ENCODE measurements at places on chromosomes 3 and 15.

DNA sequence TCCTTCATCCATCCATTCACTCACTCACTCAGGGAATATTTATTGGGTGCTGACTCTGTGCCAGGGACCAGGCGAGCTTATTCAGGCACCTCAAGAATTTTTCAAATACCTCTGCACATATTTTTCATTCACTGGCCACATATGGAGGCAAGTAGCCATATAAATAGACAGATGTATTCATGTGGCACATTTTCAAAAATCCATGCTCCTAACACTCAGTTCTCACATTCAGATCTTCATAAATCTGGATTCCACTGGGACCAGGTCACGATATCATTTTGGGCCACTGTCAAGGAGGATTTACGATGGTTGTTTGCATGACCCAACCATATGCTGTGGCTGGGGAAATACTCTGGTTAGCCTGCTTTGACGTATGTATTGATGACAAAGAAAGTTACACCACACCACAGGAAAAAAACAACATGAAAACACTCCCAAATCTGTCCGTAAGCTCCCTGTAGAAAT is 241.8 kb upstream of the LRTM1 start:
- H3K36me3 ChIP-seq: no peaks in the 10 kb centered on the region
- no peaks in the 10 kb centered on the region for H3K27me3 ChIP-seq
- DNase-seq: peak; percentile 99
- H3K4me3 ChIP-seq: no peak overlapping the region
- H3K4me1 ChIP-seq: peaks cover 7% of the 10 kb centered on the region

DNA sequence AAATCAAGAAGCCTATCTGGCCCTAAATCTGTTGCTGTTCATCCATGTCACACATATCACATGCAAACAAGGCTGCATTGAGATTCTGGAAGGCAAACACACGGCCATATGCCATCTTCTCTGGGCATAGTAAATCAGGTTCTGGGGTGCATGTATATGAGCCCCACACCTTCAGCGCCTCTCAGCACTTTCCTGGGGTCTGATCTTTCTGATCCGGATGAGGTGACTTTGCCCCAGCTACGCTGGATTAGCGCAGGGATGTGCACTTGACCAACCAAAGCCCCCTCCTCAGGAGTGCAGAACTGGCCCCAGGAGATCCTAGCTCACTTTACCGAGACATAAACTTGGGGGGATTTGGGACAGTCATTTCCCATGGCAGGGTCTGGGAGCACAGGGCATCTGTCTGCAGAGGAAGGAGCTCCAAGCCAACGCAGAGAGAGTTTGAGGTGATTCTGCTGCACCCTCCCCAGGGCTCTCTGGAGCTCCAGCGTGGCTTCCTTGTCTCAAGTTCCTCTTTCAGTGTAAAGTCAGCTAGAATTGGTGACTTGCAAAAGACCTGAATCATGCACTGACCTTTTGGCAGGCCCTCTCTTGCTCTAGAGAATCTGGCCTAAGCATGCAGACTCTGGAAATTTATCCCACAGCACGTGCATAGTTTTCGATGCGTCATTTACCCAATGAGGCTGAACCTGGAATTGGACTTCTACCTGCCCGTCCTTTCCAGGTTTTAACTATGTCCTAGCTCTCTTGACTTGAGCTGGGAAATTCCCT is 63.5 kb upstream of the KLF13 start:
- no peak overlapping the region for H3K4me3 ChIP-seq
- peaks cover 48% of the 10 kb centered on the region for H3K4me1 ChIP-seq
- H3K27me3 ChIP-seq: peaks cover 2% of the 10 kb centered on the region
- no peak overlapping the region for H3K27ac ChIP-seq

DNA sequence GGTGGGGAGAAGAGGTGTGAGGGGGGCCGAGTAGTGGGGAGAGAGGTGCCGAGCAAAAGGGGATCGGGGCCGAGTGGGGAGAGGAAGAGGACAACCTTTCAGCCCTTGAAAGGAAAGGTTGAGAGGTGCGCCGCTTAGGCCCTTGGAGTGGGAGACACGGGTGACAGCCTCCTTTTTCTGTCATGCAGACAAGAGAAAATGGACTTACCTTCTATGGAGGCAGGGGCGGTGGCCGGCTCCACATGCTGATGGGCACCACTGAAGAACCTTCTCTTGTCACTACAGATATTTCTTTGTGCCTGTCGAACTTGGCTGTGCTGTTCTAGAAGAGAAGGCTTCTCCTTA is 421 bp downstream of the KLHL18 start:
- DNase-seq: no peak
- H3K4me3 ChIP-seq: peak overlapping the region; percentile 99
- peaks cover 16% of the 10 kb centered on the region for H3K4me1 ChIP-seq
- H3K27ac ChIP-seq: peak overlapping the region; percentile 71
- no peaks in the 10 kb centered on the region for H3K27me3 ChIP-seq

DNA sequence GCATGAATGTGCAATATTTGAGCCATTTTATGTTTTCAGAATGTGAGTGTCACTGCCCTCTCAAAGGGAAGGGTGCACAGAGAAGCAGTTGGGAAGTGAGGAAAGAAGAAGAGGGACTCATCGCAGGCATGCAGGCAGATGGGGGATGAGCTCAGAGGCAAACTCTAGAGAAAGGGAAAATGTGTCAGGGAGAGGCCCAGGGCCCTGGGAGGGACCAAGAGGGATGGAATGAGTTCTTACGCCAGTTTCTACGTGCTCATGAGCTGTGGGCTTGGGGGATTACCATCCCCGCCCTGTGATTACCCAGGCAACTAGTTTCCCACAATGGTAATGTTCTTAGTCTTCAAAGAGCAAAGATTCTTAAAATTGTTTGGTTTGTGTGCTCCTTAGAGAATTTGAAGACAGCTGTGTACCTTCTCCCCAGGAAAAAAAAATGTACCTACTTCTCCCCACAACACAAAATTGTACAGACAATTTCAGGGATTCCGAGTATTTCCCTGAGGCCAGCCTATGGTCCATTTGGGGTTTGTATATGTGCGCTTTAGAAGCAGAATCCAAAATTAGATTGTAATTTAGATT is 17.8 kb downstream of the GCSAM start:
- H3K4me3 ChIP-seq: no peak overlapping the region
- no peaks in the 10 kb centered on the region for H3K27me3 ChIP-seq
- no peak for DNase-seq
- H3K27ac ChIP-seq: no peak overlapping the region
- no peaks in the 10 kb centered on the region for H3K4me1 ChIP-seq

DNA sequence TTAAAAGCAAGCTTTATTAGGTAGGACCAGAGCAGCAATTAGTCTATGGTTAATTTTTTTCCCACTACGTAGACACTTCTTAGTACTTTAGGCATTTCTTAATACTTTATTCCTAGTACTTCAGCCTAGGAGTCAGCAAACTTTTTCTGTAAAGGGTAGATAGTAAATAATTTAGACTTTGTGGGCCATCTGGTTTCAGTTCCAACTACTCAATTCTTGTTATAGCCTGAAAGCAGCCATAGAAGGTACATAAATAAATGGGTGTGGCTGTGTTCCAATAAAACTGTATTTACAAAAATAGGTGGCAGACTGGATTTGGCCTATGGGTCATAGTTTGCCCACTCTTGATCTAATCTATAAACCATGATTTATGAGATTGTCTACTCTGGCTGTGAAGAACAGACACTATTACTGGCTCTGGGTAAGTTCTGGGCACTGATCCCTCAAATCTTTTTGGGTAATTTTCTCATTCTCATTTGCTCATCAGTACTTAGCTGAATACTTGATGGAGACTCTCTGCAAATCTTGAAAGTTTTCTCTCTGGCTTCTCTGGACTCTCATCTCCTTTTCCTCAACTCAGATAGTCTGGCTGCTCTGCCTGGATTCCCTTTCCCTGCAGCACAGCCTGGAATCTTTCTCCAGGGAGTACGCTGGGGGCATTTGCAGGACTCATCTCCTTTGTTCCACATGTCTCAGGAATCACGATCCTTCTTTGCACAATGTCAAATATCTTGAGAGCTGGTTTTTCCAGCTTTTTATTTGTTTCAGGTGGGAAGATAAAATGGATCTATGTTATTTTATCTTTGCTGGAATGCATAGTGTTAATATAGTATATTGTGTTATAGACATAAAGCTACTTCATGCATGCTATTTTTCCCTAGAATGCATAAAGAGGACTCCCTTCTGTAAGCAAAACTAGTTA is 524.8 kb upstream of the TBL1XR1 start:
- no peaks in the 10 kb centered on the region for H3K27me3 ChIP-seq
- H3K27ac ChIP-seq: no peak overlapping the region
- no peaks in the 10 kb centered on the region for H3K36me3 ChIP-seq
- no peaks in the 10 kb centered on the region for H3K4me1 ChIP-seq
- DNase-seq: no peak
- H3K4me3 ChIP-seq: no peak overlapping the region

- no peak for DNase-seq
- H3K27ac ChIP-seq: no peak overlapping the region
- H3K4me3 ChIP-seq: no peak overlapping the region
- peaks cover 2% of the 10 kb centered on the region for H3K4me1 ChIP-seq
Observed at GRCh38 chr3:37955918-37956707, 34.5 kb upstream of the VILL start.

GRCh38 chr3:78565712-78566111 is 1202.1 kb downstream of the ROBO1 start:
- no peak for DNase-seq
- H3K36me3 ChIP-seq: no peaks in the 10 kb centered on the region
- no peak overlapping the region for H3K27ac ChIP-seq
- no peaks in the 10 kb centered on the region for H3K27me3 ChIP-seq
- H3K4me1 ChIP-seq: no peaks in the 10 kb centered on the region

- H3K4me1 ChIP-seq: no peaks in the 10 kb centered on the region
- no peak for DNase-seq
- H3K36me3 ChIP-seq: no peaks in the 10 kb centered on the region
- no peak overlapping the region for H3K4me3 ChIP-seq
- H3K27me3 ChIP-seq: peaks cover 48% of the 10 kb centered on the region
- H3K27ac ChIP-seq: no peak overlapping the region
Observed at GRCh38 chr3:183892610-183893214, 8.0 kb upstream of the PARL start.

DNA sequence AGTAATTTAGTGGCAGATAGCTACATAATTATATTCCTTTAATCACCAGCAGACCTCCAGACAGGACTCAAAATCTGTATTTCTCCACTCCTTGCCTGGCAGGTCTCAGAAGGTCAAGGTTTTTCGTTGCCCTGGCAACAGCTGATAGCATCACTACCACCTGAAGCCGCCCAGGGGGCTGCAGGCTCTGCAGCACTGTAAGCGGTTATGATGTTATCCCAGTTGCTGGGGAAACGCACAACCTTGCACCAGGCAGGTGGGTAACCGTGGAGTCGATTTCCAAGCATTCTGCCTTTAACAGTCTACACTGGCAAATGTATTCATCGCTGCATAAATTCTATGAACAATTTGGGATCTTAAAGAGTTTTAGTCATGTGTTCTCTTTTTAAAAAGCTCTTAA is 756.3 kb downstream of the NTRK3 start:
- H3K4me3 ChIP-seq: no peak overlapping the region
- H3K27ac ChIP-seq: no peak overlapping the region
- no peaks in the 10 kb centered on the region for H3K36me3 ChIP-seq

GRCh38 chr3:18740631-18741583 is 315.8 kb upstream of the SATB1 start:
- H3K27me3 ChIP-seq: no peaks in the 10 kb centered on the region
- no peaks in the 10 kb centered on the region for H3K4me1 ChIP-seq
- no peaks in the 10 kb centered on the region for H3K36me3 ChIP-seq
- H3K27ac ChIP-seq: no peak overlapping the region

GRCh38 chr3:25527801-25528200 is 99.7 kb downstream of the RARB start:
- no peak overlapping the region for H3K4me3 ChIP-seq
- no peak overlapping the region for H3K27ac ChIP-seq
- no peaks in the 10 kb centered on the region for H3K4me1 ChIP-seq
- H3K36me3 ChIP-seq: no peaks in the 10 kb centered on the region

- no peak for DNase-seq
- no peak overlapping the region for H3K4me3 ChIP-seq
- H3K36me3 ChIP-seq: peaks cover 23% of the 10 kb centered on the region
- H3K27ac ChIP-seq: no peak overlapping the region
Observed at GRCh38 chr3:38022896-38023709, 6.3 kb downstream of the PLCD1 start.

DNA sequence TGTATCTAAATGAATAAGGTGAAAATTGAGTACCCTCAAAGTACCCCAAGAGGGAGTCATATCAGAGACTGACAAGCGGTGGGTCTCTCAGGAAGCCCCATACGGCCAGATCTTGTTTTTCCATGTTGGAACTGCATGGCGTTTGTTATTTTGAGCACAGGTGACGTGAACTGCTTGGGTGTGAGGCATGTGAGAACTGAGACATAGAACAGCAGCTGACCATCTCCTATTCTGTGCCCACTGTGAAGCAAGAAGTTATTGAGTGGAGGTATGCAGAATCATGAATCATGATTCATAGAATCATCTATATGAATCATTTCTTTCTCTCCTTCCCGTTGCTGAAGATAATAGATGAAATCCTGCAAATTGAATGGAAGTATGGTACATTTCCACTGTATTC is 4.6 kb downstream of the VPS8 start:
- peaks cover 5% of the 10 kb centered on the region for H3K4me1 ChIP-seq
- no peak overlapping the region for H3K27ac ChIP-seq
- H3K27me3 ChIP-seq: no peaks in the 10 kb centered on the region
- no peak overlapping the region for H3K4me3 ChIP-seq
- peaks cover 20% of the 10 kb centered on the region for H3K36me3 ChIP-seq
- DNase-seq: no peak

DNA sequence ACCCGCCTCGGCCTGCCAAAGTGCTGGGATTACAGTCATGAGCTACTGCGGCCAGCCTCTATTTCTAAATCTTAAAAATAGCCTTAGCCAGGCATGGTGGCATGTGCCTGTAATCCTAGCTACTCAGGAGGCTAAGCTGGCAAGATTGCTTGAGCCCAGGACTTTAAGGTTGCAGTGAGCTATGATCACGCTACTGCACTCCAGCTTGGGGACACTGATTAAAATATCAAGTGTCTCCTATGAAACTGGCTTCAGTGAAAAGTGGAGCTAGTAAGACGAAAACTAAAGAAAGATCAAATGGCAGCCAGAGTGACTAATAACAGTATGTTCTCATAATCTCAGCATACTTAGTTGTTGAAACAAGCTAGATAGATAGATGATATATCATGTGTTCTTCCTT is 112.5 kb downstream of the STT3B start:
- DNase-seq: no peak
- no peak overlapping the region for H3K4me3 ChIP-seq
- no peaks in the 10 kb centered on the region for H3K4me1 ChIP-seq
- H3K36me3 ChIP-seq: peaks cover 43% of the 10 kb centered on the region
- H3K27me3 ChIP-seq: no peaks in the 10 kb centered on the region

GRCh38 chr15:98689431-98689861 is 41.1 kb downstream of the IGF1R start:
- no peaks in the 10 kb centered on the region for H3K36me3 ChIP-seq
- DNase-seq: peak; percentile 78
- peaks cover 34% of the 10 kb centered on the region for H3K4me1 ChIP-seq
- no peaks in the 10 kb centered on the region for H3K27me3 ChIP-seq
- peak overlapping the region; percentile 44 for H3K27ac ChIP-seq

DNA sequence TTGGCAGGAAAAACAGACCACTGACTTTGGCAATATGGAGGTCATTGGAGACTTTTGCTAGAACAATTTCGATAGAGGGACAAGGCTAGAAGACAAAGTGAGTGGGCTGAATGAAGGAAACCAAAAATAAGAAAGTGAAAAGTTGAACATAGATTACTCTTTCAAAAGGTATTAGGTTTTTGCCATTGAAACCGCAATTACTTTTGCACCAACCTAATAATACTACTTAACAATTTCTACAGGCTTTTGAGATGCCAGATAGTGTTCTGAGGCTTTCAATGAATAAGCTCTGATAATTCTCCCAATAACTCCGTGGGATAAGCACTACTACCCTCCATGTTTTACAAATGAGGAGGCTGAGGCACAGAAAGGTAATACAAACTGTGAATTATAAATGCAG is 85.0 kb downstream of the MDFIC2 start:
- no peak for DNase-seq
- no peaks in the 10 kb centered on the region for H3K36me3 ChIP-seq
- H3K27ac ChIP-seq: no peak overlapping the region
- H3K27me3 ChIP-seq: peaks cover 6% of the 10 kb centered on the region

Data from mesenchymal stem cell (in vitro differentiated cells and primary cell).